HCT116 (cell line): ENCODE measurements at places on chromosomes 1 and 21. TPM values are rescaled to one million over a fixed set of nuclear protein-coding genes. Genes with fewer than 3 reads are reported as not detected.

DNA sequence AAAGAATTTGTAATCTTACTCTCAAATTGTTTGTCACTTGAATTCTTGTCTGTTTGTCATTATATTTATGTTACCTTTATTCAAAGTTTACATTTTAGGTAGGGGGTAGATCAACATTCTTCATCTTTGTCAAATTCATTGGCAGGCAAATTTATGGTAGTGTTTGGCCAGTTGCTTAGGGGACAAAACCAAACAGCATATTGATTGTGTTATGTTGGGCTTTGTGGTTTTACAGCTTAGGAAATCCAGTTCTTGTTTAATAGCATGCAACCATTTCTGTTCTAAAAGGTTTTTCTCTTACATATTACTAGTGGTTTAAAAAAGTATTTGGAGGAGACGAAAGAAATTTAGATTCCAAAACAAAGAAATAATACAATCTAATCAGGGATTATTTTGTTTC, 91.4 kb downstream of the HMCN1 start:
- DNase-seq, result no peak
- no peak overlapping the region for H3K4me3 ChIP-seq
- H3K4me1 ChIP-seq, result no peaks in the 10 kb centered on the region
- H3K27me3 ChIP-seq, result no peaks in the 10 kb centered on the region

- H3K27me3 ChIP-seq, result no peaks in the 10 kb centered on the region
- no peaks in the 10 kb centered on the region for H3K4me1 ChIP-seq
- H3K36me3 ChIP-seq, result no peaks in the 10 kb centered on the region
- DNase-seq, result no peak
- H3K4me3 ChIP-seq, result no peak overlapping the region
- no peak overlapping the region for H3K27ac ChIP-seq
Measured at GRCh38 chr1:87512431-87512830, 183.8 kb downstream of the LMO4 start.

DNA sequence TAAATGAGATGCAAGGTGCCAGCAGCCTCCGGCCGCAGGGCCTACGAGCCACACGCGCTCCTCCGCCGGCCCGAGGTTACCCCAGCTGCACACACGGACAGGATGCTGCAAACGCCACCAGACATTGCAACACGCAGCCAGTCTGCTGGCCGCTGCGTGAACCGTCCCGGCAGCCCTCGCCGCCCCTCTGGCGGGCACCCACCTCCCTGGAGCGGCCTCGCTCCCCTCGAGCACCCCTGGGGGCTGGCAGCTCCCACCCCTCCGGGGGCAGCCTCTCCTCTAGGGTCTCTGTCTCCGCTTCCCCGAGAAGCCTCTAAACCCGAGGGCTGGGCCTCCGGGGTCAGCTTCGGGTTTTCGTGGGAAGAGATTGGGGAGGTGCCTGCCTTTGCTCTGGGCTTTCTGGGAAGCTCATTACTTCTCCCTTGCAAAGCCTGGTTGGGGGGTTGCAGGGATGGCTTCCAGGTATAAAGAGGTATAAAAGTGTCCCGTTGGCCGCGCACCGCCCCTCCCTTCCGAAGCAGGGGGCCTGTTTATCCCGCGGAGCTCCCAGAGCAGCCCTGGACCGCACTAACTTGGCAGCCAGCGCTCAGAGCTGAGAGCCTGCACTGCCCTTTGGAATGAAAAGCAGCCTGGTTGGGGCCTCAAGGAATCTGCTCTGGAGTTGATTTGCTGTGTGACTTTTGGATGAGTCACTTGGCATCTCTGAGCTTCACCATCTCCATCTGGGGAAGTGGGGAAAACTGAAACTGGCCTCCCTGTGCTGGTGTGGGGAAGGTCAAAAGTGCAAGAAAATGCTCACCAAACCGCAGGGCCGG, 21.8 kb downstream of the DHRS3 start:
- peak overlapping the region; percentile 32 for H3K4me3 ChIP-seq
- no peaks in the 10 kb centered on the region for H3K36me3 ChIP-seq
- peaks cover 46% of the 10 kb centered on the region for H3K4me1 ChIP-seq
- no peak for DNase-seq
- peak overlapping the region; percentile 76 for H3K27ac ChIP-seq
- H3K27me3 ChIP-seq, result no peaks in the 10 kb centered on the region

- no peaks in the 10 kb centered on the region; the same call in 1 of the 2 replicates for H3K36me3 ChIP-seq
- no peaks in the 10 kb centered on the region for H3K27me3 ChIP-seq
- no peak overlapping the region for H3K4me3 ChIP-seq
- H3K27ac ChIP-seq, result no peak overlapping the region
- DNase-seq, result no peak
Measured at GRCh38 chr1:9371391-9371935, 78.8 kb downstream of the SPSB1 start.

- no peaks in the 10 kb centered on the region for H3K4me1 ChIP-seq
- DNase-seq, result no peak
- H3K36me3 ChIP-seq, result no peaks in the 10 kb centered on the region
- H3K4me3 ChIP-seq, result no peak overlapping the region
- H3K27me3 ChIP-seq, result no peaks in the 10 kb centered on the region
Measured at GRCh38 chr1:13707164-13707563, 7.2 kb downstream of the PRDM2 start.

DNA sequence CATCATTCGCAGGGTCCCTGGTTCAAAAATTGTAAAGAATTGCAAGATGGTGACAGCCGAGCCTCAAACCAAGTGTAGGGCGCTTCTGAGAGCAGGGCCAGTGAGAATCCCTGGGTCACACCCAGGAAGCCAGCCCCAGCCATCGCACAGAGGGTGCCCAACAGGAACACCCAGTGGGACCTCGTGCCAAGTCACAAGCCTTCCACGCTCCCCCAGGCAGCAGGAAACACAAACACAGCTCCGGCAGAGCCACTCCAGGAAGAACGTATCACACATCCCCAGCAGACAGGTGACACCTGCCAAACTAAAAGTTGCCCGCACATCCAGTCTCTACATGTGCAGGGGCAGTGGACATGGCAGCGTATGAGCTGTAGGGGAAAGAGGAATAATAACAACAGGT, 20.2 kb downstream of the DHRS3 start:
- no peak overlapping the region for H3K4me3 ChIP-seq
- H3K27me3 ChIP-seq, result no peaks in the 10 kb centered on the region

- no peak overlapping the region for H3K4me3 ChIP-seq
- H3K36me3 ChIP-seq, result no peaks in the 10 kb centered on the region
- DNase-seq, result no peak
Measured at GRCh38 chr1:89999628-90000027, 4.7 kb downstream of the ZNF326 start.

GRCh38 chr1:55529017-55529416, 313.9 kb upstream of the USP24 start:
- H3K4me3 ChIP-seq, result no peak overlapping the region
- no peaks in the 10 kb centered on the region for H3K4me1 ChIP-seq
- H3K27ac ChIP-seq, result no peak overlapping the region
- H3K36me3 ChIP-seq, result no peaks in the 10 kb centered on the region
- DNase-seq, result no peak
- H3K27me3 ChIP-seq, result no peaks in the 10 kb centered on the region

- peaks cover 3% of the 10 kb centered on the region; the same call in 1 of the 2 replicates for H3K4me1 ChIP-seq
- peaks cover 14% of the 10 kb centered on the region for H3K36me3 ChIP-seq
- no peak overlapping the region for H3K4me3 ChIP-seq
- H3K27me3 ChIP-seq, result no peaks in the 10 kb centered on the region
- DNase-seq, result no peak
Measured at GRCh38 chr1:68149110-68149798, 83.1 kb downstream of the WLS start.

The KIRREL1 gene
- total RNA-seq, result 20.0 TPM

The SH2D1B gene
- total RNA-seq, result 0.12 TPM

The TCP10L gene
- total RNA-seq, result 0.07 TPM

The TAS1R1 gene
- not detected for total RNA-seq

The TMIGD3 gene
- total RNA-seq, result not detected

The VANGL1 gene
- 23.5 TPM for total RNA-seq

The DAB1 gene
- not detected for total RNA-seq
